ENCODE measurements at places on chromosomes 3 and 15.

DNA sequence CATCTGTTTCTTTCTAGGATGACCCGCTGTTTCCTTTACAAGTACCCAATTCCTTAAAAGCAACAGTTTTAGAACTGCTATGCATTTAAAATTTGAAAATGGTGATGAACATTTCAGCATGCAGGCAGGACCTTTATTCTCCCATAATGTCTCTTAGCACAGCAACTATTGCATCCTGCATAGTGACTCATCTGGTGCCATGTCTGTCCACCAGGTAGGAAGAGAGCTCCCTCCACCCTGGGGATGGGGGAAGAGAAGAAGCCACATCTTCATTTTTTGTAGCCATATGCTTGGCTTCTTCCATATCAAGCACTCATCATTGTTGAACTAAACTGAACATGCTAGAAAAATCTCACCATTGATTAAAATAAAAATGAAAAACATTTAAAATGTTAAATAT is 9.9 kb downstream of the GPR15 start:
- DNase-seq, result no peak

DNA sequence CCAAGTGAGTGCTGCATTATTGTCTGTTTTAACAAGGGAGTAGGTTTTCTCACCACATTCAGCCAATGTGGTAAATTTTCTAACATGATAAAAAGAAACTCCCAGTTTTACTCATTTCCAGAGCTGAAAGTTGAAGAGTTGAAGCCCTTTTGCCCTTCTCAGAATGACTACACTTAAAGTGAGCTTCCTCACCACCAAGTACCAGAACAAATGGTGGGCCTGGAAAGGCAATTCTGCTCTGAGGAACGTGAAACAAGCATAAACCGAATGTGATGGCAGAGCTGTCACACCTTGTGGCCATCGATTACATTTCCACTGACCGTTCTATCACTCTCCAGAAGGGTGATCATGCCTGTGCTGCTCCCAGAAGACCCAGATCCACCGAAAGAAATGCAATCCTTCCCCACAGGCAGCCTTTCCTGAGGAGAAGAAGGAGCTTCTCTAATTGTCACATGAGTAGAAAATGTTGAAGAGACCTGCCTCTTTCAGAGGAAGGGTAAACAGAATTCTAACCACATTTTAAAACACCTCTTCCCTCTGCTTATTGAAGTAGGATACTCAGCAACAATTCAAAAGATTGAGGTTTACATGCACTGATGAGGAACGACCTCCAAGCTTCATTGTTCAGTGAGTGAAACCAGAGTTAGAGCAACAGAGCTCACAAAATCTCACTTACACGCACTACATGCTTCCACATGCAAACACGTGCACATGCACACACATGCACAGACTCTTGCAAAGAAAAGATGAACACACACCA is 21.4 kb upstream of the CCR9 start:
- no peak for DNase-seq

DNA sequence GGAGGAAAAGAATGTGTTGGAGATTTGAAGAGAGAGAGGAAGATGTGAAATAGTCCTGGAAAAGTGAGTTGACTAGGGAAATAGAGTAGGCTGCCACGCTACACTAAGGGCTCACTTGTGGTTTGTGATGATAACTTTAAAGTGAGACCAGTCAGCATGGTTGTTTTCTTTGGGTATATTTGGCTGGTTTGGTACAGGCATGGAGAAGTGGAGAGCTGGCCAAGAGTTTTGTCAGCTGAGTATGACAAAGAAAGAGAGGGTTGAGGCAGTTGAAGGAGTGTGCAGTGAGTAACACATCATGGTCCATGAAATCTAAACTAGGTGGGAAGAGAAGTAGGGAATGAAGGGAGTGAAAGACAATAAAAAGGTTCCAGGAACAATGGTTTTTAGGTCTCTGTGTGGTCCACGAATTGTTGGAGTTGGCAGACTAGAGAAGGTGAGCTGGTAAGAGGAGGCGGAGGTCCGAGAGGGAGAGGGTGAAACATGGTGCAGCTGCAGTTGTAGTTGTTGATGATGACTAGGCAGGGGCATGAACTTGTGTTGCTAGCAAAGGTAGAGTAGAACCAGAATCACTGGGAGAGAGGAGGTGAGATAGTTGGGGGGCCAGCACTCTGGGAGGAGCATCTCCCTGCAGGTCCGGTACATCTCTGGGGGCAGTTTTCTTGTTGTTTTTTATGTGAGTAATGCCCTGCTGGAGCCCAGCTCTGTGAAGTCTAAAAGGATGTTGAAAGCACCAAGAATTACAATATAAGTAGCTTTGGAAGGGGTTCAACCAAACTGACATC is 21.0 kb downstream of the ZNF80 start:
- no peak for DNase-seq

GRCh38 chr15:66253418-66254088 is at the start of gene MEGF11:
Gene MEGF11 (minus strand): TSS chr15:66253750. CDS start chr15:66128403, 125,347 bp downstream.
- no peak for DNase-seq

GRCh38 chr3:127688416-127689265 is 15.9 kb downstream of the ABTB1 start:
- no peak for DNase-seq

- no peak for DNase-seq
Observed at GRCh38 chr15:44435893-44436667, 8.7 kb downstream of the CTDSPL2 start.

- DNase-seq, result no peak
Observed at GRCh38 chr3:64915778-64916177, 228.0 kb upstream of the ADAMTS9 start.

DNA sequence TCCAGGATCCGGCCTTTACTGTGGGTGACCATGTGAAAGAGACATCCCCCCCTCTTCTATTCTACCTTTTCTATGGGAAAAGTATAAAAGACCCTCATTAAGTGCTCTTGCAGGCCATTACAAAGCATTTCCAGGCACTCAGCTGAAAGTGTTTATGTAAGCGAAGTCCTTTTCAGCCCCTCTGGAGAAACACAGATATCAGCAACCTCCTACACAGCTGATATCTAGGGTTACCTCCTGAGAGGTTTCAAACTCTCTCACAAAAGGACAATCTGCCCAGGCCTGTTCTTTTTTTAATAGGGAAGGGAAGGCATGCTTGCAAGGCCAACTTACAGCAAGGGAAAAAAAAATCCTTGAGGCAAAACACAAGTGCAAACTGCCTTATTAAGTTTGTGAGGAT is 12.6 kb downstream of the ETV5 start:
- DNase-seq, result no peak

- DNase-seq, result no peak
Observed at GRCh38 chr3:177832880-177833279, 635.6 kb upstream of the TBL1XR1 start.

GRCh38 chr15:95511671-95512070 is 818.8 kb upstream of the NR2F2 start:
- no peak for DNase-seq

DNA sequence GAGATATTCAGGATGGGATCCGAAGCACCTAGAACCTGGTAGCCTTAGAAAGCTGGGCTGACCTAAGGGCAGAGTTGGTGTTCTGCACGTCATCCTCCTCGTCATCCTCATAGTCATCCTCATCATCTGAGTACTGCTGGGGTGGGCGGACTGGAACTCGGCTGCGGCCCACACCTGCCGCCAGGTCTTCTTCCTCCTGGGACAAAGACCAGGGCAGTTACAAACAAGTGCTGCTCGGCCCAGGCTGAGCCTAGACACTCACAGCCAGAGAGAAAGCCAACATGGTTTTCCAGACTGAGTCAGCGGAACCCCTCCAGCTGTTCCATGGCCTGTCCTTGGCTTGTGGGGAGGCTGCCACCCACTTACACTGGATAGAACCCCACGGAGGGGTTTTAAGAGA is 40.5 kb downstream of the SEMA3G start:
- no peak for DNase-seq

GRCh38 chr3:162984746-162985145 is 1488.1 kb downstream of the OTOL1 start:
- no peak for DNase-seq

DNA sequence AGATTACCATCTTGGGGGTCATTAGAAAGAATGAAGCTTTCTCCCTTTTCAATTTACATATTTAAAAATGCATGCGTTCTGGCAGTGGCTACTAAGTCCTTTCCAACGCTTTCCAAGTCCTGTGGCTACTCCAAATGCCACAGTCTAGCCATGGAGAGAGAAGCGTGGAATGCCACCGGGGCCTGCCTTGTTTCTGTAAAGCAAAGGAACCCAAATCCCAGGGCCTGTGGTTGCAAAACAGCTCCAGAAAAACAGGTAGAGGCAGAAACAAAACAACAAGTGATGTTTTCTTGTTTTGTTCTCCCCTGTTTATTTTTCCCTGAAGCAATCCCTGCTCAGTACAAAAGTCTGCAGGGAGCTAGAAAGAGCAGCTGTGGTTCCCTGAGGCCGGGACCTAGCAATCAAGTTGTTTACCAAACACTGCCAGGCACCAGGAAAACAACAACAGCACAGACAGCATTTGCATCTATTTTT is 85.5 kb downstream of the FOXP1 start:
- DNase-seq, result no peak

GRCh38 chr3:43190670-43191069 is 84.8 kb upstream of the POMGNT2 start:
- DNase-seq, result no peak

DNA sequence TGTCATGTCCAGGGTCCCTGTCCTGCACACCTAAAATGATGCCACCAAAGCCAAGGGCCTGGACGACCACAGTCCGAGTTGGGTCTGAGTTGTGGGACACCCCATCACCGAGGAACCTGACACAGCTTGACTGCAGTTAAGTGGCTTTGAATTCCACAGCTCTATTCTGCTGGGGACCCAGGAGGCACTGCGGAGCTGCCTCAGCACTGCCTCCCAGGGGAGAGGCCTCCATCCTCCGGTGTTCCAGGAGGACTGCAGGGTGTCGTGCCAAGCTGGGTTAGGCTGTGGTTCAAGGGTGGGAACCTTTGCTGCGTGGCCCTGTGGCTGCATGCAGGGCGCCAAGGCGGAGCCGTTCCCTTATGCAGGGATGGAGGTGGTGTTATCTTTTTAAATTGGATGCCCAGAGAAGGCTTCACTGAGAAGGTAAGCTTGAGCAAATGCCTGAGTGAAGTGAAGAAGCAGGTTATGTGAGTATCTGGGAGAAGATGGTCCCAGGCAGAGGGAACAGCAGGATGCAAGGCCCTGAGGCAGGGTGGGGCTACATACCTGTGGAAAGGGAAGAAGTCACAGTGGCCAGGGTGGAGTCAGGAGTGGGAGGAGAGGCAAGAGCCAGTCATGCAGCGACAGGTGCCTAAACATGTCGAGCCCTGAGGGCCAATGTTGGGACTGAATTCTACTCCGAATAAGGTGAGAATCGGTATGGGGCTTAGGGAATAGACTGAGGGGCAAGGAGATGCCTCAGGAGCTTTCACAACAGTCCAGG is 144.8 kb downstream of the TPRA1 start:
- DNase-seq, result no peak

GRCh38 chr3:71784914-71785531 is at the start of gene PROK2:
Gene PROK2 (minus strand): TSS chr3:71785148. CDS start chr3:71785052, 96 bp downstream.
- DNase-seq, result peak; percentile 20

DNA sequence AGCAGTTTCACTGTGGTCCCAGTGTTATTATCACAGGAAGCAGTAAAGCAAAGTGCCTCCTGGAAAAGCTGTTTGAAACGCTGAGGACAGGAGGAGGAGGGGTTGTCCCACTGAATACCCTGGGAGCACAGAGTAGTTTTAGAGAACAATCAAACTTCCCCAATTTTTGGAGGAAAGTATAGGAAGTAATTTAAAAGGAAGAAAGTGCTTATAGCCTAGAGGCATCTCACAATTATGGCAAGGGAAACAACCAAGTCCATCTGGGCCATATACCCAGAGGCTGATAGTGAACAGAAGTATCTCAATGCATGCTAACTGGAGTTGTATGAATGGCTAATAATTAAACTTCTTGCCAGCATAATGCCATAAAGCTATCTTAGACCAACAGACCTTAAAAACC is 137.2 kb upstream of the EPHA6 start:
- DNase-seq, result no peak

- DNase-seq, result no peak
Observed at GRCh38 chr15:97903971-97904572, 56.4 kb upstream of the ARRDC4 start.

GRCh38 chr3:164806188-164806587 is 272.1 kb downstream of the SI start:
- no peak for DNase-seq

DNA sequence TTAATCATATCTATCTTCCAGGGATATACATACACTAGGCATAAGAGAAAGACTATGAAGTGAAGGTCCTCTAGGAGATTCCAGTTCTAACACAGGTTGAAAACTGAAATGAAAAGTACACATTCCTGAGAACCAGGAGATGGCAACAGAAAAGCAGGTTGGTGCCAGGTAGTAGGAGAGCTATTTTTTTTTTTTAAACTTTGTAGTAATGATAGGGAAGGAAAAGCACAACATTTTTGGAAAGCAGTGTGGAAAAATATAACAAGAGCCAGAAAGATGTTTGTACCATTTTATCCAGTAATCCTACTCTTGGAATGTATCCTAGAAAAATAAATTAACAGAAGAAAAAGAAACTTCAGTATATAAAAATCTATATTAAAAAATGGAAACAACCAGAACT is 189.9 kb downstream of the DTWD1 start:
- no peak for DNase-seq

DNA sequence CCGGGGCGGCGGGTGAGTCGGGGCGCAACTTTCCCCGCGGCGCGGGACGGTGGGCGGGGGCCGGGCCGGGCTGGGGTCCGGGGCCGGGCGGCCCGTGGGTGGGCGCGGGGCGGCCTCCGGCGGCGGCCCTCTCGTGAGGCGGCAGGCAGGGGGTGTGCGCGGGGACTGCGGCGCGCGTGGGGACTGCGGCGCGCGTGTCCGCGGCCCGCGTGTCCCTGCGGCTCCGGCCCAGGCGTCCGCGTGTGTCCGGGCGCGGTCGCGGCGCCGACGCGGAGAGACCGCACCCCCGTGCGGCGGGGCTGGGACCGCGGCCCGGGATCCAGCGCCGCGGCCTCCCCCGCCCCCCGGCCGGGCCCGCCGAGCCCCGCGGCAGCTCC is 349 bp downstream of the PLXNA1 start:
- no peak for DNase-seq

DNA sequence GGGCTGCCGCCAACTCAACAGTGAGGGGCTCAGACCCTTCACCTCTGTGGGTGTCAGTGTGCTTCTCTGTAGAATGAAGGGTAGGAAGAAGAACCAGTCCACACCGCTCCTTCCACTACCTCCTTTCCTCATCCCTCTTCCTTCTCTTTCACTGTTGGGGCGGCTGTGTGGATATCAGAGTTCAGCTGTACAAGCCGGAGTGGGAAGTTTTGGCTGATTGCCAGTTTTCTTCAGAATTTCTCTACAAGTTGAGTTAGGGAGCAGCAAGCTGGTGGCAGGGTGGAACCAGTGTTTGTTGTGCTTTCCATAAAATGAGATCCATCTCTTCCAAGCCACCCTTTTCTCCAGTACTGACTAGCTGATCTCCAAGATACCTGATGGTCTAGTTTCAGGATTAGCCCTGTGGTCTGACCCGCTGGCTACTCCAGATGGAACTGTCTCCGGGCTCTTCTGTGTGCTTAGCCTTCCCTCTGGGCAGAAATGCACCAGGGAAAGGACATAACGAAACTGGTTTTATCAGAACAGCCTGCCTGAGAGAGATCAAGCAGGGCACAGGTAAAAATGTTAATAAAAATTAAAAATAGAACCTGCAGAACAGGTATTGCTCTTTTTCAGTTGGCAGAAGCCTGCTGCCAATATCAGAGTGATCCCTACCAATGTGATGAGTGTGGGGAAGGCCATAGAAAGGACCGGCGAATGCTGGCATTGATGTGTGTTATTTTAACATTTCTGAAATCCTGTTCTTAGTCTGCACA is 169.9 kb upstream of the TSC22D2 start:
- no peak for DNase-seq

GRCh38 chr3:5017925-5018531 is 38.8 kb downstream of the BHLHE40 start:
- DNase-seq, result no peak

- DNase-seq, result no peak
Observed at GRCh38 chr15:80006946-80007345, 36.0 kb upstream of the BCL2A1 start.

GRCh38 chr15:84840741-84841429 is 23.7 kb downstream of the ALPK3 start:
- DNase-seq, result no peak
